Activated CD8-positive, alpha-beta T cell treated with anti-CD3 and anti-CD28 coated beads for 36 hours (primary cell): ENCODE measurements at places on chromosomes 7 and 10. TPM values are rescaled to one million over a fixed set of nuclear protein-coding genes. Genes with fewer than 3 reads are reported as not detected.
A peak's percentile ranks its signal among the peaks of the same experiment; 100 is the strongest.

DNA sequence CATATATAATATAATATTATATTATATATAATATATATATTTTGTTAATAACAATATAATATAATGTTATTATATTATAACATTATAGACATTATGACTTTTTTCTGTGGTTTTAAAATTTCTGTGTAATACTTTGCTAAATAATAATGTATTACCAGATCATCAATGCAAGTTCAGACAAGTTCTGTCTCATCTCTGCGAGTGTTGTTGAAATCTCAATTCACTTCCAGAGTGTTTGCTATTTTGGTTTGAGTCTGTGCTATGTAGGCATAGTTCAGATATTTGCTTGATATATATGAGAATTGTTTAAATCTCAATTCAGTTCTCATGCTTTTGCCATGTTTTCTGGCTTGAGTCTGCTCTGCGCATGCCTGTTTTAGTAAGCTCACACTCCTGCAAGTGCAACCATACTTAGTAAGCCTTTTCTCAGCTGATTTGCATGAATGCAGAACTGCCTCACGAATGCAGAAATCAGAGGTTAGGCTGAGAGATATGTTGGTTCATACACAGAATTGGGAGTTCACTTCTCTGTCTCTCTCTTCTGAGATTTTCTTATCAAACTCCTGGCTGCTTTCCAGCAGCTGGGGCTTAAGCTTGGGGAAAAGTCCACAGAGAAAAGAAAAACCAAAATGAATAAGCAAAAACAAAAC lies 830.2 kb upstream of the SORCS1 start:
- H3K27me3 ChIP-seq = no peaks in the 10 kb centered on the region
- DNase-seq = no peak
- no peaks in the 10 kb centered on the region for H3K4me1 ChIP-seq
- H3K4me3 ChIP-seq = no peak overlapping the region

GRCh38 chr7:113093561-113093960 lies 6.9 kb upstream of the GPR85 start:
- no peaks in the 10 kb centered on the region for H3K36me3 ChIP-seq
- H3K27me3 ChIP-seq = peaks cover 21% of the 10 kb centered on the region

- H3K4me3 ChIP-seq = no peak overlapping the region
- H3K27ac ChIP-seq = no peak overlapping the region
- peaks cover 22% of the 10 kb centered on the region for H3K27me3 ChIP-seq
- DNase-seq = no peak
Observed at GRCh38 chr7:5591278-5591874, 167.7 kb upstream of the TNRC18 start.

- H3K36me3 ChIP-seq = no peaks in the 10 kb centered on the region
- no peaks in the 10 kb centered on the region for H3K27me3 ChIP-seq
- no peak for DNase-seq
- no peaks in the 10 kb centered on the region for H3K4me1 ChIP-seq
- no peak overlapping the region for H3K27ac ChIP-seq
- no peak overlapping the region for H3K4me3 ChIP-seq
Observed at GRCh38 chr7:134831862-134832261, 52.4 kb downstream of the CALD1 start.

DNA sequence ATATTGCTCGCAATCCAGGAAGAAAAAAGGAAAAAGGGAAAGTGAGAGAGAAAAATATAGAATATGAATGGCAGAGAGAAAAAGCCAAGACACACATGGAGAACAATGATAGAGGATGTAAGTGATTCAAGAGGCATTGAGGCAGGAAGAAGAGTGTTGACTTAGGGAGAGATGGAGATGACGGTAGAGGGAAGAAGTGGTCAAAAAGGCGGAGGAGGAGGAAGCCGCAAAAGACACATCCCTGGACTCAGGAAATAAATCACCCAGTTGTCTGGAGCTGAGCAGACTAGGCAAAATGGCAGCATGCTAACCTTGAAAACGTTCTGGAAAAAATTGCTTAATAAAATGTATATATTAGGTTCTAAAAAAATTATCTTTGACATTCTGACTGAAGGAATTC lies 17.7 kb upstream of the GPR37 start:
- DNase-seq = no peak
- peaks cover 6% of the 10 kb centered on the region for H3K27me3 ChIP-seq
- no peaks in the 10 kb centered on the region for H3K4me1 ChIP-seq
- no peak overlapping the region for H3K4me3 ChIP-seq

- H3K4me1 ChIP-seq = no peaks in the 10 kb centered on the region
- no peaks in the 10 kb centered on the region for H3K27me3 ChIP-seq
- no peak for DNase-seq
Observed at GRCh38 chr10:14800397-14800796, 25.7 kb upstream of the FAM107B start.

- H3K27me3 ChIP-seq = no peaks in the 10 kb centered on the region
- H3K27ac ChIP-seq = no peak within 1 kb of the TSS
- peaks cover 2% of the 10 kb centered on the region for H3K36me3 ChIP-seq
- no peak within 1 kb of the TSS for H3K4me3 ChIP-seq
- DNase-seq = no peak
- H3K4me1 ChIP-seq = no peaks in the 10 kb centered on the region
Observed at GRCh38 chr7:57449904-57450303, at the start of gene ZNF716. TSS of gene ZNF716 (plus strand) at chr7:57450177. CDS start at chr7:57450289, 112 bp downstream.

DNA sequence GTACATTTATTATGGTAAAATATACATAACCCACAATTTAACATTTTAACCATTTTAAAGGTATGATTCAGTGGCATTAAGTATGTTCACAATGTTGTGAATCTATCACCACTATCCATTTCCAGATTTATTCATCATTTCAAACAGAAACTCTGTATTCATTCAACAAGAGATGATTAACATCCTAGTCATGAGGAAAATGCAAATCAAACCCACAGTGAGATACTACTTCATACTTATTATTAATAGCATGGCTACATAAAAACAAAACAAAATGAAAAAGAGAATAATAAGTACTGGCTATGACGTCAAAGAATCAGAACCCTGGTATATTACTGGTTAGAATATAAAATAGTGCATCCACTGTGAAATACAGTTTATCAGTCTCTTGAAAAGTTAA lies 386.6 kb upstream of the POM121L12 start:
- no peaks in the 10 kb centered on the region for H3K36me3 ChIP-seq
- no peak overlapping the region for H3K27ac ChIP-seq
- no peak for DNase-seq
- H3K4me3 ChIP-seq = no peak overlapping the region
- no peaks in the 10 kb centered on the region for H3K27me3 ChIP-seq
- H3K4me1 ChIP-seq = no peaks in the 10 kb centered on the region

DNA sequence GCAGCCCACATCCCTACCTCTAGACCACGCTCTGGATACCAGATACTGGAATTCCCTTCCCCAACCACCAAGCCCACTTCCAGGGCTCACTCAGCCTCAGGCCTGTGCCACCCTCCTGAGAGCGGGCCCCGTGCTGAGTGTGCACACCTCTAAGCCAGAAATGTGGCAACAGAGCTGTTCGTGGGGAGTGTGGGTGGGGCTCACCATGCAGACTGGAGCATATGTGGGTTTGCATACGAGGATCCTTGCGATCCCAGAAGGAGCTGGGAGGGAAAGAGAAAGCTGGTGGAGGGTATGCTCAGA lies 13.0 kb upstream of the LIMK1 start:
- no peak for DNase-seq
- no peak overlapping the region for H3K27ac ChIP-seq
- H3K4me1 ChIP-seq = no peaks in the 10 kb centered on the region

DNA sequence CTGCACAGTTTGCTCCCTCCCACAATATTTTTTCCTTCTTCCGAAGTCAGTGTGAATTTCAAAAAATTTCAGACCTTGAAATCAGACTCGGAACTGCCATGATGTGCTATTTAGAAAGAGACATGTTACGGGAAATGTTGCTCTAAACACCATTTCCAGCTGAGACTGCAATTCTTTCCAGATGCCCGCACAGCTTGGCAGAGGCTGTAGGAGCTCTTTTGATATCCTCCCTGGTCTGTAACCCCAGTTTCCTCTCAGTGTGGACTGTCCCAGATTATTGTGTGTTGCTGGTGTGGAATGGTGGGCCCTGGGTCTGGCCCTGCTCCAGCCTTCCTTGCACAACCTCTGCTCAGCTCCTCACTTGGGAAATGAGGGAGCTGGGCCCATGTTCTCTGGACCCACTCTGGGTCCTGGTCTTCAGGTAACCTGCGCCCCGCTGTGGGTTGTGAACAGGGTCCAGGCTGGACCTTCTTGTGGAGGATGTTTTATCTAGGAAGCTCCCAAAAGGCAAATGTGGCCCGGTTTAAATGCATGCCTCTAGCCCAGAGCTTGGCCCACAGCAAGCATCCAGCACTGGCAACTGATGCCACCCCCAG lies 172.8 kb upstream of the CXCL12 start:
- H3K27ac ChIP-seq = no peak overlapping the region
- peaks cover 2% of the 10 kb centered on the region for H3K27me3 ChIP-seq
- no peaks in the 10 kb centered on the region for H3K4me1 ChIP-seq
- no peak for DNase-seq

- no peaks in the 10 kb centered on the region for H3K27me3 ChIP-seq
- no peak overlapping the region for H3K4me3 ChIP-seq
- DNase-seq = no peak
- no peaks in the 10 kb centered on the region for H3K36me3 ChIP-seq
- H3K27ac ChIP-seq = no peak overlapping the region
Observed at GRCh38 chr7:139898483-139898882, 69.4 kb downstream of the TBXAS1 start.

DNA sequence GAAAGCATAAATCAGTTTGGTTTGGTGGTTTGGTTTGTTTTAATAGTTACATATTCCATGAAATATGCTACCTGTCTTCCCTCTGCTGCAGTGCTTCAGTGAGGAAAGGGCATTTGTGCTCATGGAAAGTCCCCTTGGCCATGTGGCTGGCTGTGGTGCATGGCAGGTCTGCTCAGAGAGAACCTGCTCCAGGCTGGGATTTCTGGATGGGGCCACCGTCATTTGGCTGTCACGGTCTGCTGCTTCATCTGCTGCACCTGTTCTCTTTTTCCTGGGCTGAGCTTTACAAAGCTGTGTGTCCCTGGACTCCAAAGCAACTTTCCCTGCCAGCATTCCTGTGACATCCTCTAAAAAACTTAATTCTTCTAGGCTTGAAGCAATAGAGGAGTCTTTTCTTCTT lies 8.9 kb downstream of the CDK14 start:
- H3K36me3 ChIP-seq = no peaks in the 10 kb centered on the region
- H3K4me3 ChIP-seq = no peak overlapping the region
- no peaks in the 10 kb centered on the region for H3K4me1 ChIP-seq
- H3K27me3 ChIP-seq = peaks cover 16% of the 10 kb centered on the region

DNA sequence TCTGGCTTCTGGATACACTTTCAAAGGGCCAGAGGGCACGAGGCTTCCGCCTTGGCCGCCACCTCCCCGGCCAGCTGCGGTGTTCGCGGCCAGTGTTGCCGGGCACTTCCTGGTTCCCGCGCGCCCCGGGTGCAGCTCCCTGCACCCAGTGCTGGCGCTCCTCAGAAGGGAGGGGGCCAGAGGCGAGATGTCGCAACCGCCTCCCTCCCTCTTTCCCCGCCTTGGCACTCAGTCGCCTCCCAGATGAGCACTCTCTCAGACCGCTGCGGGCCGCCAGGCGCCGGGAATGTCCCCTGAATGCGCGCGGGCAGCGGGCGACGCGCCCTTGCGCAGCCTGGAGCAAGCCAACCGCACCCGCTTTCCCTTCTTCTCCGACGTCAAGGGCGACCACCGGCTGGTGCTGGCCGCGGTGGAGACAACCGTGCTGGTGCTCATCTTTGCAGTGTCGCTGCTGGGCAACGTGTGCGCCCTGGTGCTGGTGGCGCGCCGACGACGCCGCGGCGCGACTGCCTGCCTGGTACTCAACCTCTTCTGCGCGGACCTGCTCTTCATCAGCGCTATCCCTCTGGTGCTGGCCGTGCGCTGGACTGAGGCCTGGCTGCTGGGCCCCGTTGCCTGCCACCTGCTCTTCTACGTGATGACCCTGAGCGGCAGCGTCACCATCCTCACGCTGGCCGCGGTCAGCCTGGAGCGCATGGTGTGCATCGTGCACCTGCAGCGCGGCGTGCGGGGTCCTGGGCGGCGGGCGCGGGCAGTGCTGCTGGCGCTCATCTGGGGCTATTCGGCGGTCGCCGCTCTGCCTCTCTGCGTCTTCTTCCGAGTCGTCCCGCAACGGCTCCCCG lies at the start of gene FFAR4:
FFAR4 (plus strand) TSS at position 231 of the 842 bp plus-strand sequence; CDS start at position 287, 56 bp downstream.
- H3K27ac ChIP-seq = no peak within 1 kb of the TSS
- H3K4me3 ChIP-seq = no peak within 1 kb of the TSS
- no peaks in the 10 kb centered on the region for H3K36me3 ChIP-seq
- H3K4me1 ChIP-seq = no peaks in the 10 kb centered on the region
- H3K27me3 ChIP-seq = peaks cover 50% of the 10 kb centered on the region

DNA sequence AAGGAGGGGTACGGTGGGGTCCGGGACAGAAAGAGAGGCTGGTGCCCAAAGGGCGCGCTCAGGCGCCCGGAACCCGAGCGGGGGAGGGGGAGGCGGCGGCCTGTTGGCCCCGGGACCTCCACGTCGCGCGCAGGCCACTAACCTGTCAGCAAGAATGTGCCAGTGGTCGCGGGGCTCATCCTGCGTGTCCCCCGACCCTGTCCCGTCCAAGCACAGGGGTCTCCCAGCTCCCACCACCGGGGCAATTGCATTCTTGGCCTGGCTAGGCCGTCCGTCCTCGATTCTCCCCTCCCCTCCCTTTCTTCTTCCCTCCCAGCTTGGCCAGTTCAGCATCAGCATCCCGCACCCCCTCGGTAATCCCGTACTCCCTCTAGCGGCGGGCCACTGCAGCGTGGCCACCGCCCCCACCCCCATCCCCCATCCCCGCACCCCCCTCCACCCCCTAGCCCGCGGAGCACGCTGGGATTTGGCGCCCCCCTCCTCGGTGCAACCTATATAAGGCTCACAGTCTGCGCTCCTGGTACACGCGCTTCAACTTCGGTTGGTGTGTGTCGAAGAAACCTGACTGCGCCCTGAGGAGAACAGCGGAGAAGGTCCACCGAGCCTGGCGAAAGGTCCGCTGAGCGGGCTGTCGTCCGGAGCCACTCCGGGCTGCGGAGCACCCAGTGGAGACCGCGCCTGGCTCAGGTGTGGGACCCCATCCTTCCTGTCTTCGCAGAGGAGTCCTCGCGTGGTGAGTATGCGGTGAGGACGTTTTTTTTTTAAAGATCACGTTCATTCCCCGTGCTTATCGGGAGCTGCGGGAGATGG lies at the start of gene SGCE:
SGCE (minus strand) TSS at position 286 of the 810 bp plus-strand sequence; CDS start at position 251, 35 bp downstream.
- DNase-seq = peak; percentile 51
- peak within 1 kb of the TSS; percentile 81 for H3K4me3 ChIP-seq
- no peaks in the 10 kb centered on the region for H3K36me3 ChIP-seq
- peaks cover 15% of the 10 kb centered on the region for H3K4me1 ChIP-seq
- no peak within 1 kb of the TSS for H3K27ac ChIP-seq

Gene AKR1E2
- total RNA-seq = 6.1 TPM

Gene IL2RA
- 874 TPM for total RNA-seq

Gene PON1
- not detected for total RNA-seq

Gene CALN1
- total RNA-seq = 0.02 TPM

Gene NPC1L1
- not detected for total RNA-seq

Gene LIPK
- not detected for total RNA-seq

Gene CRHR2
- not detected for total RNA-seq

Gene MMP21
- total RNA-seq = not detected

Gene SFRP5
- total RNA-seq = 0.74 TPM

Gene SKIDA1
- total RNA-seq = 0.36 TPM
